Umbilical cord (tissue), 2 donors: ENCODE measurements at places on chromosomes 5 and 9. TPM values are rescaled to one million over a fixed set of nuclear protein-coding genes. Genes with fewer than 3 reads are reported as not detected.

DNA sequence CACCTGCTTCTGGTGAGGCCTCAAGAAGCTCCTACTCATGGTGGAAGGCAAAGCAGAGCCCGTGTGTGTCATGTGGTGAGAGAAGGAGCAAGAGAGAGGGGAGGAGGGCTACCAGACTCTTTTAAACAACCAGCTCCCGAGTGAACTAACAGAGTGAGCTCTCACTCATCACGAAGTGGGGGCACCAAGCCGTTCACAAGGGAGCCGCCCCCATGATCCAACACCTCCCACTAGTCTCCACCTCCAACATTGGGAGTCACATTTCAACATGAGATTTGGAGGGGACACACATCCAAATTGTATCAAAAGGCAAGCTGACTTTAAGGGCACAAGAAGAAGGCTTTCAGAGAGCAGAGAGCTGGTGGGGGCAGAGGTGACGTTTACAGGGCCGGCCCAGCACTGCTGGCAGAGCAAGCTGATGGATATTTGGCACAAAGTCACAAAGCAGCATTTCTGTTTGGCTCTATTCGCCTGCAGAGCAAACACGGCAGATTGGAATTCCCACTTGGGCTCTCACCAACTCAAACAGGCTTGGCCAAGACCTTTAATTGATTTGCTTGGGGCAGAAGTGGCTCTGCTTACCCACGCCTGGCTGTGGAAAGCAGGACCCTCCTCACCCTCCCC, 20.0 kb downstream of the PITX1 start:
- DNase-seq, result no peak

DNA sequence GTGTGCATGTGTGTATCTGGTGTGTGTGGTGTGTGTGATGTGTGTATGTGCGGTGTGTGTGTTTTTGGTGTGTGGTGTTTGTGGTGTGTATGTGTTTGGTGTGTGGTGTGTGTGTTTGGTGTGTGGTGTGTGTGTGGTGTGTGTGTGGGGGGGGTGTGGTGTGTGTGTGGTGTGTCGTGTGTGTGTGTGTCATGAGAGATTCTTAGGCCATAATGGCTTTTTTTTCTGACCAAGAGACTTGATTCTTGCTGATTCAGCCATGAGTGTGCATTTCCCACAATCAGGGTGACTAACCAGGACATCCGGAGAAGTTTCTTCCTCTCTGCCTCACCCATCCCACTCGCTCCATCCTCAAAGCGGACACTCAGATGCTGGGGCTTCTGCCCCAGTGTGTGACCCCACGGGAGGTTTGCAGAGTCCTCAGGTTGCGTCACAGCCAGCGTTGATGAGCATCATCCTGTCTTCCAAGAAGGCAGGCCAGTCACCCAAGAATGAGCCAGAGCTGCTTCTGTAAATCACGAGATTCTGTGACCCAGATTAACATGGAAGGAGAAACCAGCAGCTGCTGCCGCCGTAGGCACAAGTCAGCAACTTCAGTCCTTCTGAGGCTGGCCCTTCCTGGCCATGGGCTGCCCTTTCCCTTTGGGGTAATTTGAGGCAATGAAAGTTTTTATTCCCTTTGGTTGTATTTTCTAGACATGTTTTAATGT, 12.5 kb upstream of the CTSL start:
- peak; percentile 91 for DNase-seq

DNA sequence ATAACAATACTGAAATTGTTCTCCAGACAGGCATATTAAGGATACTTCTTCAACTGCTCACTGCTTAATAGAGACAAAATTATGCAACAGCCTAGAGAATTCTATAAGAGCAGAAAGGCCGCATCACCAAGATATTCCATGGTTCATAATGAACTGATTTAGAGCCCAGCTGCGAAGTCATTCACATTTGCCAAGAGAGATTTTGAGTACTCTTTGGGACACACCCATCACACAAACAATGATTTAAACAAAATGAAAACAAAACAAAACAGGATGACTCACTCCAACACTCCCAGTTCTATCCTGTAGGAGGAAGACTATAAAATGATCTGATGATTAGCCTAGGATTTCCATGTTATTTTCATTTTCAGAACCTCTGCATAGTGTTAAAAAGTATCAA, 145.7 kb upstream of the GNA14 start:
- DNase-seq, result no peak

DNA sequence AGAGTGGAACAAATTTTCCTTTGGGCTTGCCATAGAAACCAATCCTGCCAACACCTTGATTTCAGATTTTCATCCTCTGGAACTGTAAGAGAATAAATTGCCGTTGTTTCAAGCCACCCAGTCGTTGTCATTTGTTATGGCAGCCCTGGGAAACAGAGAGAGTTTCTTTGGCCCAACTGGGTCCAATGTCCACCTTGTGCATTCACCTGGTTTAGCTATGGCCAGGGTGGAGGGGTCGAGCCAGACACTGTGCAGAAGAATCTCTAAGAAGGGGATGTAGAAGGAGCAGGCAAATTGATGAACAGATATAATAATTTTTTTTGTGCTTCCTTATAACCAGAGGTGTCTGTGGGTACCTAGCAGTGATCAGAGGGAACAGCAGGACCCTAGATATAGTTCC, 9.8 kb downstream of the KIF4B start:
- no peak for DNase-seq

The SNCAIP gene
- 11.6 TPM for total RNA-seq

The HCN1 gene
- total RNA-seq, result 4.3 TPM

The ODF2 gene
- total RNA-seq, result 16.6 TPM

The FAM200C gene
- 14.7 TPM for total RNA-seq

The CTXN3 gene
- 2.6 TPM for total RNA-seq
